CD4-positive, alpha-beta T cell treated with Interleukin-10 for 1 hour (primary cell): ENCODE measurements at places on chromosomes 5 and 9.

- DNase-seq = no peak
These were observed 378.3 kb downstream of the KCTD16 start for GRCh38 chr5:144548936-144549335.

DNA sequence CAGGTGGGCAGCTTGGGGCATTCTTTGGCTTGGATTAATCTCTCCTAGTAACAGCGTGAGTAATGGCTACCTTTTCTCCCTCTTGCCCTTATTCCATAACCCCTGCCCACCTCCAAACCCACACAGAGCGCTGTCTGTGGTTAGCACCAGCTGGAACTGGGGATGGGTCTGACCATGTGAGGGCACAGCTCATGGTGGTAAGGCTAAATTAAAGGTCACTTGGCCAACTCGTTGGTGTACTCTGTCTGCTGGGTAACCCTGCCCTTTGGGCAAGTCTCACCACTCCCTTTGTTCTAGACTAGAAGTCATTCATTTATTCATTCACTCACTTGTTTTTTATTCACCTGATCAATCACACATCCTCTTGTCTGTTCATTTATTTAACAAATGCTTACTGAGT is 27.8 kb downstream of the PPARGC1B start:
- no peak for DNase-seq

DNA sequence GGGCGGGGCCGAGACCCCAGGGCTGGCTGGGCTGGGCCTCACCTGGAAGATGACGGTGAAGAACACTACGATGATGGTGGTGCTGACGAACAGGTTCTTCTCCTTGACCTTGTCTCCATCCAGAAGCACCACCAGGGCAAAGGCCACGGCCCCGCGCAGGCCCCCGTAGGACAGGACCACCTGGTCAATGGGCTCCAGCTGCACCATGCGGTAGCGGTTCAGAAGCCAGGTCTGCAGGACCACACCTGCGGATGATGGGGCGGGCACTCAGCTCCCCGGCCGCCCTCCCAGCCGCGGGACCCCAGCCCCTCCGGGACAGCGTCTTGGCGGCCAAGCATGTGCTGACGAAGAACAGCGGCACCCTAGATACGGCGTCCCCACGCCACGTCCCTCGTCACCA is 39.5 kb downstream of the EXOC3 start:
- DNase-seq = no peak

DNA sequence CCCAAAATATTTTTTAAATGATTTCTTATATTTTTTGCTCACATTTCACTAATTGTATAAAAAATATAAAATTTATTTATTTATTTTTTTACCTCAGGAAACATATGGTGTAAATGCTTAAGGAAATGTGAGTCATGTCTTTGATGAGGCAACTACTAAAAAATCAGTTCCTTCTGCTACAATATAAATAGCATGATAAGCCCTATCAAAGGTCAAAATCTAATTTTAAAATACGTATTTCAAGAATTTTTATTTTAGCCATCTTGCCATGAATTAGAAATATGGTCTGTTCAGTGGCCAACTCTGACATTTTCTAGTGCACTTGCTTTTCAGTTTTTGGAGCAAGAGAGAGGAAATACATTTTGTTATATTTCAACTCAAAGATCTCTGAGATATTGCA is 50.5 kb downstream of the PDE4D start:
- no peak for DNase-seq

- DNase-seq = no peak
These were observed 24.6 kb upstream of the CER1 start for GRCh38 chr9:14747111-14747510.

GRCh38 chr9:134071149-134071548 is 3.3 kb upstream of the BRD3 start:
- DNase-seq = no peak

GRCh38 chr5:127586066-127586770 is 62.7 kb upstream of the CTXN3 start:
- DNase-seq = no peak

GRCh38 chr9:35035851-35036701 is 36.3 kb downstream of the VCP start:
- peak; percentile 48 for DNase-seq

- DNase-seq = no peak
These were observed 303.5 kb downstream of the IRX1 start for GRCh38 chr5:3899093-3899492.

DNA sequence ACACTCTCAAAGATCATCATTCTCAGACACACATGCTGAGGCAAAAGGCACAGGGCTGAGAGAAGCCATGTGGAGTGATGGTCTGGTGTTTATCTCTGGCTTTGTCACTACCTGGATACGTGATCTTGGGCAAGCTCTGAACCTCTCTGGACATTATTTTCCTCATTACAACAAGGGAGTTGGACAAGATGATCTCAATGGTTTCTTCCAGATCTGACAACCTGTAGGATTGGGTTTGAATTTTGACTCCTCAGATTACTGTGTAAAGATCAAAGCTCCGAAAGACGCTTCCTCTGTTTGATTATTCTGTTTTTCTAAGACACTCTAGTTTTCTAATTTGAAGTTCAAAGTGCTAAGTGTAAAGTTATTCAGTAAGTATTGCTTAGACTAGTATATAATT is 20.0 kb downstream of the NUDT2 start:
- no peak for DNase-seq
